ENCODE measurements at places on chromosomes 12 and 14.

DNA sequence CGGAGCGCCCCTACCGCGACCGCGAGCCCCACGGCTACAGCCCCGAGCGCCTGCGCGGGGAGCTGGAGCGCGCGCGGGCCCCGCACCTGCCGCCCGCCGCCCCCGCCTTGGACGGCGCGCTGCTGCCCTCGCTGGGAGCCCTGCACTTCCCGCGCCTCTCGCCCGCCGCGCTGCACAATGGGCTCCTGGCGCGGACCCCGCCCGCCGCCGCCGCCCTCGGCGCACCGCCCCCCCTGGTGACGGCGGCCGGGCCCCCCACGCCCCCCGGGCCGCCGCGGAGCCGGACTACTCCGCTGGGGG is 27.0 kb downstream of the LRCOL1 start:
- DNase-seq, result no peak

GRCh38 chr12:15494329-15495046 is 172.2 kb downstream of the PTPRO start:
- no peak for DNase-seq

DNA sequence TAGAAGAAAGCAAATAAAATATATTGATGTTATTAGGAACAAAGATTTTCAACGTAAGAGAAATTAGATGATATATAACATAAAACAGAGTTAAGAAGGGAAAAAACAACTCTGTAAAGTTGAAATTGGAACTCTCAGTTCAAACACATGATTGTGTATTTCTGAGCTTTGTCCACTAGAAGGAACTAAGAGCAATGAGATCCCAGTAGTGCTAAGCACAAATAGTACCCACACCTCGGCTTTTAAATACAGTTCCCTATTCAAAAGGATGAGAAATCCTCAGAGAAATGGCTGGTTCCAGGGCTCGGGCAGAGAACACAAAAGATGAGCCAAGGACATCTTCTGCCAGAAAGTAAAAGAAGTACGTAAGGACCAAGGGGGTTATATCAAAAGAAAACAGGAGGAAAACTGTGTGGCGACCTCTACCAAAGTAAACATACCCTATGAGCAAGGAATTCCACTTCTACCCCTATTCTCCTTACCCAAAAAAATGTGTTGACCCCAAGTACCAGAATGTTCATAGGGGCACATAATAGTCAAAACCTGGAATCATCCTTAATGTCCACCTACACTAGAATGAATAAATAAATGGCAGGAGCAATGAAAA is 96.6 kb downstream of the SPTSSA start:
- DNase-seq, result no peak

GRCh38 chr14:42523666-42524065 is 917.0 kb downstream of the LRFN5 start:
- no peak for DNase-seq

DNA sequence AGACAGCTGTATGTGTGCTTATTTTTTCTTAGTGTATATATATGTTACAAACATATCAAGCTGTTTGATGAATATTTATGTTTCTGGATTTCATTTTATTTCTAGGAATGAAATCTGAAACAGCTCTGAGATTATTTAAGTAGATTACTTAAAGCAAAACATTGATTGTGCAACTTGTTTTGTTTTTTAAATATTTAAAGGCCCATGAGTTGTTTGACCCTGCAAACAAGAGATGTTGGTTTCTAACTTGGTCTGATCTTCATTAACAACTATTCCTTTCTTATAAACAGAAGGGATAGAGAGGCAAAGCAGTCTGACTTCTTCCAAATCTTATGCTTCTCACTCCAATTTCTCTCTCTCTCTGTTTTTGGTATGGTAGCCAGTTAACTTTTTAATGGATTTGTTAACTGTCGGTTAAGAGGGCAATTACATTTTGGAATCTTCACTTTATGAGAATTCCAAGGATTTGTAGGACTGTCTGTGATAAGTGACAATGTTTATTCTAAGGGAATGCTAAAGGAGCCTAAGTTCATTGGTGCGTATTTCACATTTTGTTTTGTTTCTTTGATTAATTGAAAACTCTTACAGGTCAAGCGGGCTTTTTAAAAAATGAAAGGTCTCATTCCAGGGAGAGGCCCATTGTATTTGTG is 102.6 kb upstream of the HMGA2 start:
- no peak for DNase-seq

GRCh38 chr14:24188251-24189058 is at the start of gene IPO4:
Gene IPO4 (minus strand): TSS chr14:24188816. CDS start chr14:24188787, 29 bp downstream.
- DNase-seq, result peak; percentile 97

- DNase-seq, result no peak
These were observed 162.1 kb upstream of the TMTC2 start for GRCh38 chr12:82524641-82525040.

- no peak for DNase-seq
These were observed at the start of gene LUM for GRCh38 chr12:91111366-91112325. Gene LUM (minus strand): TSS chr12:91111494. CDS start chr12:91108979, 2,515 bp downstream.

- DNase-seq, result no peak
These were observed at the start of gene ADGRD1 for GRCh38 chr12:130953771-130954543. Gene ADGRD1 (plus strand): TSS chr12:130953907. CDS start chr12:130954466, 559 bp downstream.

- no peak for DNase-seq
These were observed 49.1 kb upstream of the ANO4 start for GRCh38 chr12:100745378-100746071.

- DNase-seq, result no peak
These were observed 153.3 kb upstream of the PLEKHG7 start for GRCh38 chr12:92549516-92549915.

DNA sequence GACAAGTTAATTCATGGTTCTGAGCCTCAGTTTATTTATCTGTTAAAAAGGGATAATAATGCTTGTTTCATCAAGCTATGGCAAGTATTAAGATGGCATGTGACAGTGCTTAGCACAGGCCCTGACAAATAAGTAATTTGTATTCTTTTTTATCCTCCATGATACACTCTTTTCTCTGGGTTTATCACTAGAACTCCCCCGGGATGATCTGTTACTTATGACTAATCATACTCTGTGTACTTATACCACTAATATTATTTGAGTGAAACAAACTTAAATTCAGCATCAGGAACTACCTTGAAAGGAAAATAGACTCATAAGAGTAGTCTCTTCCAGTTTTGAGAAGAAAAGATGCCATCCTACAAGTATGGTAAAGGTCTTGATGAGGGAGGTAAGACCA is 283.8 kb downstream of the PAWR start:
- DNase-seq, result no peak

DNA sequence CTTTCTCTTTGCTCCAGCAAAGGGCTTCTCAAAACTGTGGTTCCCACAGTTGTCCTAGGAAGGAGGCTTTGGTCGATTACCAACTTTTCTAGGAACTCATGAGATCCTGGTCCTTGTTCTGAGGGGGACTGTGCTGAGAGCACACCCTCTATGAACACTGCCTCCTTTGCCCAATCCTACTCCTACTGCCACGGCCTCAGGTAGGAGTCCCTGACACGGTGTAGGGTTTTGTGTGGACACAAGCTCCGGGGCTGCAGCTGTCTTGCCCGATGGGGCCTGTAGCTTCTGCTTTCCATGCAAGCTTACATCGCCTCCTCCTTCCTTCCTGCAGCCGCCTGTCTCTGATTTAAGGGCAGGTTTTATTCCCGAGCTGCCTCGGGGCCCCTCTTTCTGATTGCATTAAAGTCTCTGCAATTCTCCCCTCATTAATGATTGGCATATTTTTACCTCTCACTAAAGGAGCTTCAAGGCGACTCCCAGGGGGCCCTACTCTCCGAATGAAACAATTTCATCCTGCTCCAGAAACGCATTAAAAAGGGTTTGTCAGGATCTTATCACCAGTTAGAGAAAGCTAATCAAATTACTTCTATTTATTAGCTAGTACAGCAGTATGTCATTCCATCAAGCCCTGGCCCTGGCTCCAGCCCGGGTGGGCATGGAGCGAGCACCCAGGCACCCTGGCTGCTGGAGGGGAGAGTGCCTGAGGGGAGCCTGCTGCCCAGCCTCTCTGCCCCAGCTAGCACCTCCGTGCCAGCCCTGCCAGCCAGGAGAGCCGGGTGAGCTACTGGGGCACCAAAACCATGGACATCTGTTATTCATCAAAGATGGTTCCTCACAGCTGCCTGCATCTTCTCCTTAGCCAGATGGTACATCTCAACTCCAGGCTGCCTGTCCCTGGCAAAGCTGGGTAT is 38.0 kb upstream of the ESRRB start:
- no peak for DNase-seq

- DNase-seq, result peak; percentile 93
These were observed at the start of gene TESPA1 for GRCh38 chr12:54984658-54985376. Gene TESPA1 (minus strand): TSS chr12:54984762. CDS start chr12:54974562, 10,200 bp downstream.

DNA sequence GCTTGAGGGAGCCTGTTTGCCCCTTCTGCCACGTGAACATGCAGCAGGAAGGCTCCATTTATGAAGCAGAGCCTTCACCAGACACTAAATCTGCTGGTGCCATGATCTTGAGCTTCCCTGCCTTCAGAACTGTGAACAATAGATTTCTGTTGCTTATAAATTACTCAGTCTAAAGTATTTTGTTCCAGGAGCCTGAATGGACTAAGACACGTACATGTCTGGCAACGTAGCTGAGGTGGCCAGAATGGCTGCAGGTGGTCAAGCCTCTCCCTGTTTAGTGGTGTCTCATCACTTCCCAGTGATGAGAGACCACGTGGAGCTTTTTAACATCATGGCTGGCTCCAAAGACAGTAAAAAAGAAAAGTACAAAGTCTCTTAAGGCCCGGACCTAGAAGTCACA is 32.2 kb upstream of the SLC38A2 start:
- DNase-seq, result no peak

- DNase-seq, result no peak
These were observed 4.8 kb upstream of the LPCAT3 start for GRCh38 chr12:7023114-7023513.

DNA sequence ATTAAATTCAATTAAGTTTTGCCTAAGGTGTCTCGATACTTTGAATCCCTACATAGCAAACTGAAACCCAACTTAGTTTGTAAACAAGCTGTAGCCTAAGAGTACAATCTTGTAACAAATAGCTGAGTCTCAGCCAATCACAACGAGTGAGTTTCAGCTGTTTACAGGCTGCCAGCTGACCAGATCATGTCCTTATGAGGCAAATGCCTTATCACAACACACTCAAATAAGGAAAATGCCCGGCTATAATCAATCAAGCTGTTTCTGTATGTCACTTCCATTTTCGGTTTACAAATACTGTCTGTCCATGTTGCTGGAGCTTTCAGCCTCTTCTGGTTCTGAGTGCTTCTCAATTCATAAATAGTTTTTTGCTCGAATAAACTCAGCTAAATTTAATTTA is 943.8 kb downstream of the SLC16A7 start:
- no peak for DNase-seq

- no peak for DNase-seq
These were observed 17.9 kb downstream of the GPHB5 start for GRCh38 chr14:63300854-63301253.

DNA sequence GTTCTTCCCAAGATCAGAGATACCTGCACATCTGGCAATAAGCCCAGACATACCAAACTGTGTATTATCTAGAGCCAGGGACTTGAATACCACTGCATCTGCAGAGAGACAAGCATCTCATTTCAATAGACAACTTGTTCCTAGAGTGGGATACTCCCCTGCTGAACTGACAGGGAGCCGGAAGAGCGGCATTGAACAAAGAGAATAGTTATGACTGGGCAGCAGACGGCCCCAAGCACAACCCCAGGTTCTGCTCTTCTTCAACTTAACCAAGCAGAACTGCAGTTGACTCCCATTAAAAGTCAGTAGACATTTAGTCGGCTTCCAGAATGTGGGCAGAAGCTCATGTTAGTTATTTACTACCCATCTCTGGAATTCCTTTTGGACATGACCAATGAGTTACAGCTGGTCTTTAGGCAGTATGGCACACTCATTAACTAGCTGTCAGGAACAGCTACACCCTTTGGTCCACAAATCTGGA is 112.9 kb downstream of the HMGA2 start:
- DNase-seq, result no peak

GRCh38 chr14:93081876-93082570 is 33.7 kb downstream of the ITPK1 start:
- DNase-seq, result no peak

GRCh38 chr12:54128416-54128815 is 60.4 kb downstream of the SMUG1 start:
- no peak for DNase-seq

GRCh38 chr14:95155045-95155444 is 2.3 kb downstream of the DICER1 start:
- DNase-seq, result no peak

DNA sequence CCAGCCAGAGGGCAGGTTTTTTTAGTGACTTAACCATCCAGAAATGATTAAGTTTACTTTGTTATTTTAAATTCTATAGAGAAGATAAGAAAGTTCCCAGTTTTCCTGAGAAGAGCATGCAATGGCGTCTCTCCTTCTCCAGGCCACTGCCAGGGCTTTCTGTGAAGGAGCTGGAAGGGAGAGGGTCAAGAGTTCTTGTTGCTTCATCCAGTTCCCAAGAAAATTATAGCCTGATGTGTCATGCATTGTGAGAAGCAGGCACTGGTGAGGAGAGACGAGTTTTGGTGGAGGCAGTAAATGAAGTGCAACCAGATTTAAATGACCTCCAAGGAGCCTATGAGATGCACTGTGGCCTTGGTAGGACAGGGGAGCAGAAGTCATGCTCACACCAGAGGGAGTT is 14.2 kb downstream of the ELK3 start:
- no peak for DNase-seq

DNA sequence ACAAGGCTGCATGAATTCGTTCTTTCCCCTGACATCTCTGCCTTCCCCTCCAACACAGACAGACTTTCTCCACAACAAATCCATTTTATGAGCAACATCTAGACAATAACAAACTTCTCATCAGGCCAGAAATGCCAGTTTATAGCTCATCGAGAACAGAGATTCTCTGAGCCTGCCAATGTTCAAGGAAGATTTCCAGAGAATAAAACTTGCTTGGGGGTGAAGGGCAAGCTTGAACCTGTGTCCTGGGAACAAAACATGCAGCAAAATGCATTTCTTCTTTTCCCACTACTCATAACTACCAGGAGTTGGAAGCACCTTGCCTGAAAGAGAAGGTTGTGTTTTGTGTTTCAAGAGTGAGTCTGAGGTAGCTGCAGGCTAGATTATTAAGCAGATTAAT is 6.8 kb downstream of the MAP1LC3B2 start:
- DNase-seq, result no peak

GRCh38 chr14:102211240-102211639 is 71.5 kb downstream of the WDR20 start:
- no peak for DNase-seq

- DNase-seq, result no peak
These were observed 16.4 kb downstream of the ARID2 start for GRCh38 chr12:45745861-45746277.

DNA sequence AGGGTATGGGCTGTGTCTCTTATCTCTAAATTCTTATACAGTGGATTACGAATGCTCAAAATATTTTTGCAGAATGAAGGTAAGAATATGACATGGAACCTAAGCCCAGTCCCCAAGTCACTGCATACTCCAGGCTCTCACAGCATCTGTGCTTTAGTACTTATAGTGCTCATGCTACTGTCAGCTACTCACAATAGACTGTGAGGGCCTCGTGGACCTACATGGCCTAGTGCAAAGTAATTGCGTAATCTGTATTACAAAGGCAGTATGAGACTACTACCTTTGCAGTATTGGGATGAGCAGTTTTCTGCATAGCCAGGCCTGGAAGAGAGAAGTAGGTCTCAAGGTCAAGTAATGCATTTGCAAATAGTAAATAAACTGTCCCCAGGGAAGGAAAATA is 27.9 kb downstream of the VWF start:
- no peak for DNase-seq

Measured in CD4-positive, alpha-beta T cell treated with Interleukin-6 at 100 ng/mL for 8 hours (primary cell).